ENCODE measurements at places on chromosomes 11 and 22.

DNA sequence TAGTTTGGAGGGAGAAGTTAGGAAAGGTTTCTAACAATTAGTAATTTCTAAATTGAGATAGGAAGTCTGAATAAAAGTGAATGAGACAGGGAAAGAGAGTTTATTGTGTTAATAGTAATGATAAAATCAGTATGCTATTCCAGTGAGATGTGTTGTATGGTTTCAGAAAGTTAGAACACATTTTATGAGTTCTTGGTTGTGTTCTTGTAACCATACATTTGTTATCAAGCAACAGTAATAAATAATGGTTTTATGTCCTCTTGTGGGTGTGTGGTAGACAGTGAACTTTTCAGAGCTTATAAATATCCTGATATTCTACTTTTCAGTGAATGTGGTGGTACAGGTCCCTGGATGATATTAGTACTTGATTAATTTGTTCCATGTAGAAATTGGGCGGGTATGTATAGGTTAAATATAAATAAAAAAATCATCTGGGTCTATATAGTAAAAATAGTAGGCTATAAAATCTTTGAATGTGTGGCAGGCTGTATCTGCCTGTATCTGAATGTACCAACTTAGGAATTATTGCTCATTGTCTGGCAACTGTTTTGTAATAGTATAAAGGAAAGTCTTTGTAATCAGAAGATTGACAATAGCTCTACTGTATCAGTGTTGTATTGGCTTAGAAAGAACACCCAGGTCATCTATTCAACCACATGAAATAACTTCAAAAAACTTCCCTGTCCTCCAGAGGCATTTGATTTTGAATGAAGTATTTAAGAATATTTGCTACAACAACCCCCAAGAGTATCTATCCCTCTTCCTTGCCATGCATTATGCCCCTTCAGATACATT is 54.8 kb downstream of the UVRAG start:
- no peak for DNase-seq

GRCh38 chr11:75320046-75320618 is 31.3 kb downstream of the ARRB1 start:
- DNase-seq = no peak

- DNase-seq = no peak
These were observed 36.5 kb downstream of the NADSYN1 start for GRCh38 chr11:71489311-71490043.

GRCh38 chr11:72231396-72232259 is 7.1 kb downstream of the INPPL1 start:
- no peak for DNase-seq

- no peak for DNase-seq
These were observed 712.0 kb downstream of the TBC1D22A start for GRCh38 chr22:47474464-47474863.

- DNase-seq = no peak
These were observed 25.4 kb upstream of the MOB2 start for GRCh38 chr11:1511937-1512496.

DNA sequence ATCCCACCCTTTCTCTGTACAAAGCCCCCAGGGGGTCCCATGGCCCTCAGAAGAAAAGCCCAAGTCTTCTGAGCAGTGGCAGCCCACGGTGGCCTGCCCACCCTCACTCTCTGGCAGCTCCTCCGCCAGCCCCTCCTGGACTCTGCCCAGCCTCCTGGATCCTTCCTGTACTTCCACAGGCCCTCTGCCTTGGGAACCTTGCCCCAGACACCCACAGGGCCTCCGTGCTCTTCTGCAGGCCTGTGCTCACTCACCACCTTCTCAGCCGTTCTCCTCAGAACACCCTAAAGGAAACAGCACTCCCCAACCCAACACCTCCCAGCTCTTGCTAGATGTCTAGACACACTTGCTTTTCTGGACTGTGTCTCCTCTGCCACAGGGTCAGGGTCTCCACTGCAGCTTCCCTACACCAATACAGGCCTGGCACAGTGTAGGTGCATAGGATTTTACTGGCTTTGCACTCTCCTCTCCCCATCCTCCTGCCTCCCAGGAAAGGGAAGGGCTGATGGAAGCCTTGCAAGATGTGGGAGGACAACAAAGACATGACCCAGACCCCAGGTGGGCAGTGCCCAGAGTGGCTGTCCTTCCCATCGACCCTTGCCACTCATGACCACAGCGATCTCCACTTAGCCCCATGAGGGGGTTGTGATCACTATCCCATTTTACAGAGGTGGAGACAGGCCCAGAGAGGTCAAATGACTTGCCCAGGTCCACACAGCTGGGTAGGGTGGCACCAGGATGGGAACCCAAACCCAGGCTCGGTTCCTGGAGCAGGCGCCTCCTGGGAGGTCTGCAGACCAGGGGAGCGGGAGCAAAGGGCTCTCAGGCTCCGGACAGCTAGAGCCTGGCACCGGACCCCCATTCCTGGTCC is 2.0 kb downstream of the SCARF2 start:
- no peak for DNase-seq

- no peak for DNase-seq
These were observed 29.4 kb upstream of the GRIK4 start for GRCh38 chr11:120482149-120482548.

- DNase-seq = no peak
These were observed 157.0 kb downstream of the BRD1 start for GRCh38 chr22:49670456-49671330.

GRCh38 chr11:13433437-13433836 is 29.6 kb downstream of the BTBD10 start:
- no peak for DNase-seq

DNA sequence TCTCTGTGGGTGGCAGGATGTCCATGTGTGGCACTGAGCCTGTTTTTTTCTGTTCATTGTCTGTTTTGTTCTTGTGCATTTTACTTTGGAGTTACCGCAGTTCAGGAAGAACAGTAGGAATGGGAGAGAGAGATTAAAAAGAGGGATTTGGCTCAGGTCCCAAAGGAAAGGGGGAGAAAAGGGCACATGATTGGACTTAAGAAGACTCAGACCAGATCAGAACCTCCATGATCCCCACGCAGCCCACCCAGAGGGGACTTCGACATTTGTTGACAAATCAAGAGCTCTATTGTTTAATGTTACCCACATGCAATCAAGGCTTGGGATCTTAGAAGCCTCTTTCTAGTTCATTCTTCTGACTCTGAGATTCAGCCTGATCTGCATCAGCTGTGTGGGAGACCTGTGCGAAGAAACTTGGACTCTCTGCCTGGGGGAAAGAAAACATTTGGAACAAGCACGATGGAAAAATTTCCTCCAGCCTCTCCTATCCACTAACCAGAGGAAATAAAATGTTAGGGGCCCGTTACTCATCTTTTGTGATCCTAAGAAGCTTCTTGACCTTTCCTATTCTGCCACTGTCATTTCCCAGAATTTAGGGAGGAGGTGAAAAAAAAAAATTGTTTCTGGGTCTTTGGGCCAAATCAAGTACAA is 119.2 kb downstream of the SPON1 start:
- no peak for DNase-seq

GRCh38 chr11:83682611-83682973 is 396.4 kb upstream of the CCDC90B start:
- no peak for DNase-seq

DNA sequence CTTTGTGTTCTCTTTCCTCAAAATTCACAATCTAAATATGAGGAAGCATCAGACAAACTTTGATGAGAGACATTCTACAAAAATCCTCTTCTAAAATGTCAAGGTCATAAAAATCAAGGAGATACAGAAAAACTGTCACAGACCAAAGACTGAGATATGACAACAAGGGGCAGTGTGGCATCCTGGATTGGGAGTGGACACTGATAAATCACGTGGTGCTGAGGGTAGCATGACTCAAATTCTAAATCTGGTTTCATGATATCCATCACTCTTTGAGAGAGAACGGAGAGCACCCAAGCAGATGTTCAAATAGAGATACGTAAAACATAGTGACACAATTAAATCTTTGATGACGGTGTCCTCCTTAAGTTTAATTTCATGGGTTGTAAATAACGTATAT is 13.0 kb upstream of the CARD18 start:
- DNase-seq = no peak

GRCh38 chr11:76625472-76626186 is 44.9 kb downstream of the LRRC32 start:
- no peak for DNase-seq

- DNase-seq = no peak
These were observed 17.6 kb downstream of the SLC5A12 start for GRCh38 chr11:26704249-26704648.

DNA sequence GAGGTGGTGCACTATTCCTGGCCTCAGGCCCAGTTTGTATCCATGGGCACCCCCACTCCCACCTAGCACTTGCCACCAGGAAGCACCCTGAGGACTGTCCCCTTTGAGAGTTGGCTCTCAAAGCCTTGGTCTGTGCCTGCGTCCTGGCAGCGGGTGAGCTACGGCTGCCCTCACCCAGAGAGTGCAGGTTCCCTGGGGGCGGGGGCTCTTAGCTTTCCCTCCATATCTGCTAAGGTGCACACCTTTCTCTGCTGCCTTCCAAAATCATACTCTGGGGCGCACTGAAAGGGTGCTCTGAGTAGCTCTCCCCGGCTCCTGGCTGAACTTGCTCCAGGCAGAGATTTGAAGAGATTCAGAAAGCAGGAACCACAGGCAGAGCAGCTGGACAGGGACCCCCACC is 7.1 kb downstream of the KCNQ1 start:
- DNase-seq = no peak

GRCh38 chr11:64025205-64025604 is 10.5 kb upstream of the FLRT1 start:
- DNase-seq = no peak

DNA sequence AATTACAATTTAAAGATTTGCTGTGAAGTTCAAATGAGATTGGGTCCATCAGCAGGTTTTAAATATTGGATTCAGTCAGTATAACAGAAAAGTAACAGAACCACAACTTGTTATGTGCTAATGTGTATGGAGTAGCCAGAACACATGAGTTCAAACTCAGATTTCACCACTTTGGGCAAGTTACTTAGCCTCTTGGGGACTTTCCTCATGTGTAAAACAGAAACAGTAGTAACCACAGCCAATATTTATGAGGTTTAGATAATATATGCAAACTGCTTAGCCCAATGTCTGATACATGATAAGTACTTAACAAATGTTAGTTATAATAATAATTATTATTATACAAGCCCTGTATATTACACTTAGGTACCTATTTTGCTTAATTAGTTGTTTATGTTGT is 21.8 kb upstream of the SLC5A12 start:
- DNase-seq = no peak

- no peak for DNase-seq
These were observed 36.0 kb upstream of the CHRNA10 start for GRCh38 chr11:3707176-3707575.

GRCh38 chr11:130237282-130238006 is 77.3 kb downstream of the ZBTB44 start:
- no peak for DNase-seq

DNA sequence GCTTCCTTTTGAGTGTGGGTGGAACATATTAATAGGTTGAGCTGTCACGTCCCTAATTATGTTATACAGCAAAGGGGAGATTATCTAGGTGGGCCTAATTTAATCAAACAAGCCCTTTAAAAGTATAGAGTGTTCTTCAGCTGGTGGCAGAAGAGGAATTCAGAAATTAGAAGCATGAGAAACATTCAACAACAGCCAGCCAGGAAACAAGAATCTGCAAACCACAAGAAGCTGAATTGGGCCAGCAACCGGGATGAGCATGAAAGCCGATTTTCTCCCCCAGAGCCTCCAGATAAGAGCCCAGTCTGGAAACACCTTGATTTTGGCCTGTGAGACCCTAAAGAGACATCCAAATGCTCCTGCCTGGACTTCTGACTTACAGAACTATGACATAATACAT is 105.8 kb upstream of the LDLRAD3 start:
- DNase-seq = no peak

DNA sequence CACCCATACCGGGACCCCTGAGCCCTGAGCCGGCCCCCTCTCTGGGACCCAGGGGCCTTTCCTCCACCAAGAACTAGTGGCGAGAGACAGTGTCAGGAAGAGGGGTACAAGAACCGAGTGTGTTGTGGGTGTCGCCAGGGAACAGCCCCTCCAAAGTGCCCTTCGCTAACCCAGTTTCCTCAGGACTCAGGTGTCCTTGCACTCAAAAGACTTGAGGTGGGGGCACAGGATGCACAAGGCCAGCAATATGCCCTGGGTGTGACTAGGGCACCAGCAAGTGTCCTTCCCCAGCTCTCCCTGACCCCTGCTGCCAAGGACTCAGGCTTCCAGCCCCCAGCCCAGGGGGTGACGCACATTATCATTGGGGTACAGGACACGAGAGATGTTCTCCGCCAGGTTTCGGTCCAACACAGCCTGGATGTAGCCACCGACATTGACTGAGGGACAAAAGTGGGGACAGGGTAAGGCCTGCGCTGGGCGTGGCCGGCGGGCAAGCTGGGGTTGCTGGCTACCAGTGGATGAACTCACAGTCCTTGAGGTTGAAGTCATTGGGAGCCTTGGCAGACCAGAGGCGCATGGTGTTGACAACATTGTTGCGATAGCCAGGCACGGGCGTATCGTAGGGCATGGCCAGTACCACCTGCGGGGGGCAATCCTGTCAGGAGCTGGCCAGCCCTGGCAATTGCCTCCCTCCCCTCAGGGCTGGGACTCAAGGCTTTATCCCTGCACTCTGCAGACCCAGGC is 4.7 kb downstream of the PYGM start:
- no peak for DNase-seq

DNA sequence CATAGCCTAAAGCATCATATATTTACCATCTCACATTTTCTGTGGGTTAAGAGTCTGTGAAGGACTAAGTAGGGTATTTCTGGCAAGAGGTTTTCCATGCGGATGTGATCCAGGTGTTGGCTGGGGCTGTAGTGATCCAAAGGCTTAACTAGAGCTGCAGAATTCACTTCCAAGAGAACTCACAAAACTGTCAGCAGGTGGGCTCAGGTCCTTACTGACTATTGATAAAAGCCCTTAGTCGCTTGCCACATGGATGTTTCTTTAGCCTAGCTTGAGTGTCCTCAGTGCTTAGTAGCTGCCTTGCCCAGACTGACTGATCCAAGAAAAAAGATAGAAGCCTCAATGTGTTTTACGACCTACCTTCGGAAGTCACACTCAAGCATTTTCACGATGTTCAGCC is 250.8 kb downstream of the CNTN5 start:
- DNase-seq = no peak

DNA sequence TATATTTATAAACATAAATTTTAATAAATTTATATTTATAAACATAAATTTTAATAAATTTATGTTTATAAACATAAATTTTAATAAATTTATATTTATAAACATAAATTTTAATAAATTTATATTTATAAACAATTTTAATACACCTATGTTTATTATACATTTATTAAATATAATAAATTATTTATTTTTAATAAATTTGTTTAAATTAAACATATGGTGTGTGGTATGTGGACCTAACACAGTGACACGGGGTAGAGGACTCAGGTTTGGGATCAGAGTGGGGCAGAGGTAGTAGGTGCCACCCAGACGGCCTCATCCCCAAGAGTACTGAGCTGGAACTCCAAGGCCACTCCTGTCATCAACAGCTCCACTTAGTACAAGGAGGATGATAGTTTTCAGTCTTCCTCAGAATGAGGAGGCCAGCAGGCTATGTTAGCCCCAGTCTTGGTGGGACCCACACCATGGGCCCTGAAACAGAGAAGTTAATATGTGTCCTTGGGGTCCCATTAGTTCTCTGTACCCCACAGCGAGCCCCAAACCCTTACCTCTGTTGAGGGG is 46.7 kb upstream of the BID start:
- no peak for DNase-seq
